Karpas-422 (cell line): ENCODE measurements at places on chromosomes 5 and 9.

- peaks cover 14% of the 10 kb centered on the region for H3K4me1 ChIP-seq
- 0 out of 2 replicates have a peak, but pooled peaks cover 4% of the 10 kb centered on the region for H3K27me3 ChIP-seq
- H3K36me3 ChIP-seq, result no peaks in the 10 kb centered on the region
- no peak for DNase-seq
Observed at GRCh38 chr9:38390851-38391250, 1.7 kb upstream of the ALDH1B1 start.

DNA sequence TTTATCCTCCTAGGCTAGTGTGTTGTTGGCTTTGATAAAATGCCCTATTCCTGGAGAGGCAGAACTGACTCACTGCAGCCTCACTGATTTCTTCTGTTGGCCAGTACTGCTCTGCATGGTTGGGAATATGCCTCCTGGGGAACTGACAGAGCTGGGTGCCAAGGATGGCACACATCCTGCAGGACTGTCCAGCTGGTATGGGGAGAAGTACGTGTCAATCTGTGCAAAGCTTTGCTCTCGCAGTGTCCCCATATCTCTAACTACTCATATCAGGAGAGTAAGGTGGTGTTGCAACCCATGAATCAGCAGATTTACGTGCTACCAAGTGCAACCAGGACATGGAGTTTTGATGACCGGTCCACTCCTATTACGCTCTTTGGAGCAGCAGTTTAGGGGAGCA lies 74.7 kb downstream of the TEK start:
- peak; percentile 30 for DNase-seq
- no peaks in the 10 kb centered on the region for H3K27me3 ChIP-seq
- no peak overlapping the region for H3K4me3 ChIP-seq
- H3K27ac ChIP-seq, result no peak overlapping the region

DNA sequence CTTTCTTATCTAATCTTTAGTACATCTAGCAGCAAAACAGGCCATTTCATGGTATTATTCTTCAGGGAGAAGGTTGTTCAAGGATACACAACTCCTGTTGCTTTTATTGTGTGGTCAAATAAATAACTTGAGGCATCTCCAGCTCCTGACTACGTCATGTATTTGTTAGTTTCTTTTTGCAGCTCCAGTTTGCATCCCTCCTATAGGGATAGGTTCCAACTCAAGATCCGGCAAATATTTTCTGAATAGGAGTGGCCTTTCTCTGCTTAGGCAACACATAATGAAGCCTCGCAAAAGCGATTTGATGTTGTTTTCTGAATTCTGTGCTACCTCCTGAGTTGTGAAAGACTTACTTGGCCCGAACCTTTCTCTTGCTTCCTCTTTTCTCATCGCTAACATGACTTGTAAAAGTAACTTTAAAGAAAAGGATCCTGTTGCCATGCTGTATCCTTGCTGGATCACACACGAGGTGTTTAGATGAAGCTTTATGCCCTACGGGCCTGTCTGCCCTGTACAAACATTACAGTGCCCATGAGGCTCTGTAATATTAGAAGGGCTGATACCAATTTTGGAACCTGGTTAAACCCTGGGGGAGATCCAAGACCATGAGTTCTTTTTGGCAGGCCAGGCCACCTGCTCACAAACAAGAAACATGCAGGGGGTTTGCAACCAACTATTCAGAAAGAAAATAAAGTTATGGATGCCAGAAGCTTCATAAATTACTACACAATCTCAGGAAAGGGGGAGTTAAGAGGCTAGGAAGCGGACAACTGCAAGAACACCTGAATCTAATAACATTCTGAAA lies 149.8 kb upstream of the FGF10 start:
- no peaks in the 10 kb centered on the region for H3K27me3 ChIP-seq
- DNase-seq, result no peak
- no peaks in the 10 kb centered on the region for H3K36me3 ChIP-seq
- H3K27ac ChIP-seq, result no peak overlapping the region
- no peaks in the 10 kb centered on the region for H3K4me1 ChIP-seq

- DNase-seq, result no peak
- H3K4me1 ChIP-seq, result no peaks in the 10 kb centered on the region
- H3K4me3 ChIP-seq, result no peak overlapping the region
- no peaks in the 10 kb centered on the region for H3K36me3 ChIP-seq
- H3K27me3 ChIP-seq, result no peaks in the 10 kb centered on the region
Observed at GRCh38 chr9:5857928-5858327, 25.0 kb upstream of the ERMP1 start.
